Heart right ventricle (tissue), 16 donors: ENCODE measurements at places on chromosomes 1 and 21. TPM values are rescaled to one million over a fixed set of nuclear protein-coding genes. Genes with fewer than 3 reads are reported as not detected.

Gene RORC
- total RNA-seq: 19.2 TPM

Gene FCRL4
- not detected for total RNA-seq

Gene SAMD11
- 1.2 TPM for total RNA-seq

GRCh38 chr1:114340892-114341291, 170.1 kb downstream of the TRIM33 start:
- no peak for DNase-seq

DNA sequence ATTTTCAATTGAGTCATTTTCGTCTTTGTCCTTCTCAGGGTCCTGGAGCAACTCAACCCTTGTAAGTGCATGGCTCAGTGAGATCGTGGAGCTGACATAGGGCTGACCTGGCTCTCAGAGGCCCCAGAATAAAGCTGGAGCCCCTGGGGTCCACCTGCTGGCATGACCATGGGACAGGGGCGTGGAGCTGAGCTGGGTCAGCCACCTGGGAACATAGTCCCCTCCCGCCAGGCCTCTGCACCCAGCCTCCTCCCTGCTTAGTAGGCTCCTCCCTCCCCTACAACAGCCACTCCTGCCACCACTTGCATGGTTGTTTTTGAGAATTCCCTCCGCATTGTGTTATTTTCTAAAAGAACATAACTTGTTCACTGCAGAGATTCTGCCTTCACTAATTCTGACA, 3.1 kb upstream of the RIPK4 start:
- DNase-seq: no peak
